Psoas muscle (tissue), 8 donors: ENCODE measurements at places on chromosomes 16 and 17. TPM values are rescaled to one million over a fixed set of nuclear protein-coding genes. Genes with fewer than 3 reads are reported as not detected.

- DNase-seq = no peak
Measured at GRCh38 chr16:65409510-65409909, 287.6 kb upstream of the CDH11 start.

GRCh38 chr16:50941681-50942080 lies 199.8 kb downstream of the CYLD start:
- DNase-seq = no peak

GRCh38 chr17:66143657-66144282 lies 48.2 kb downstream of the CEP112 start:
- no peak for DNase-seq

DNA sequence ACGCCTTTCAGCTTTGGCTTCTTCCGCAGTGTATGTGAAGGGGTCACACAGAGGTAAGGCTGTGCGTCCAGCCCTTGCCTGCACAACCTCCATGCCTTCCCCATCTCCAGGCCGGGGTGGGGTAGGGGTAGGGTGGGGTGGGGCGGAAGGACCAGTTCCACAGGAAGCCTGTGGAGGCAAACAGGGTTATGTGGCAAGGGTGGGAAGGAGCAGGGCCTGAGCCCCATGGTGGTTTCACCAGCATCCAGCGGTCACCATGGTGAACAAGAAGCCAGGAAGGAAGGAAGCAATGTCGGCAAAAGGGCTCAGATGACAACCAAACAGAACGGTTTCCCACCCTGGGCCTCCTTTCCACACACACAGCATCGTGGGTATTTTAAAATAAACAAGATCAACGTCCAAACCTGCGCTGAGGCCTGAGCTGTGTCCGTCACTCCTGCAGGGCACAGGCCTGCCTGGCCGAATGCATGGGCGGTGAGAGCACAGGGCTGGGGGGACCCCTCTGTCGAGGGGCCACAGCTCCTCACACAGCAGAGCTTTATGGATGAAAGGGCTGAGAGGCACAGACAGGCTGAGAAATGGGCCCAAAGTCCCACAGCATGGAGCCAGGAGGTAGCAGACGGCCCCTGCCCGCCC lies 80.5 kb downstream of the ZNF778 start:
- no peak for DNase-seq

RGS9 gene
- total RNA-seq = 4.8 TPM
